ENCODE measurements at places on chromosomes 5 and 9.

DNA sequence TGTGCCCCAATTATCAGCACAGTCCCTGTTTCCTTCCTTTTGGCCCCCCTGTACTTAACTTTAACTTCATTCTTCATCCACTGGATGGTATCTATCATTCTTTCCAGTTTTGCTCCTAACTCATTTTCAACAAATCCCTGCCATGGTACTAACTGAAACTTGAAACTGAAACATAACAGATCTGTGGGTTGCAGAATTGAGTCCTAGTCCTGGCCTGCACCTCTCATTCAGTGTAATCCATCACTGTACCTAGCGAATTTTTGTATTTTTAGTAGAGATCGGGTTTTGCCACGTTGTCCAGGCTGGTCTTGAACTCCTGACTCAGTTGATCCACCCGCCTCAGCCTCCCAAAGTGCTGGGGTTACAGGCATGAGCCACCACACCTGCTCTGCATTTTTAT is 15.3 kb upstream of the PIK3R1 start:
- no peak for DNase-seq

DNA sequence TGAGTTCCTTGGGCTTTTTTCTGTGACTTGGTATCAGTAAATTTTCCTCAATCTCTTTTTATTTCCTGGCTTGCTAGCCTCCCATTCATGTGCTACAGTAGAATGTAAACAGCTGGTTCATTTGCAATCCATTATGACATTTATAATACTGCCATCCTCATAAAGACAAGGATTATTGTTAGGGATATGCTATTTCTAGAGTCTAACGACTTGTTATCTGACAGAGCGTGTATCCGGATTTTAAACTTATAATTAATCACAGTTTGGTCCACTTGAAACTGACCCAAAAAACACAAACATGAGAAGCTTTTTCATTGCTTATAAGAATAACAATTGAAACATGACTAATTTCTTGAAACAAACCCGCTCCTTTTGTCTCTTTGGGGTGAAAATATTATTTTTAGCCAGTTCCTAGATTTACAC is 585.8 kb downstream of the TLE4 start:
- no peak for DNase-seq

DNA sequence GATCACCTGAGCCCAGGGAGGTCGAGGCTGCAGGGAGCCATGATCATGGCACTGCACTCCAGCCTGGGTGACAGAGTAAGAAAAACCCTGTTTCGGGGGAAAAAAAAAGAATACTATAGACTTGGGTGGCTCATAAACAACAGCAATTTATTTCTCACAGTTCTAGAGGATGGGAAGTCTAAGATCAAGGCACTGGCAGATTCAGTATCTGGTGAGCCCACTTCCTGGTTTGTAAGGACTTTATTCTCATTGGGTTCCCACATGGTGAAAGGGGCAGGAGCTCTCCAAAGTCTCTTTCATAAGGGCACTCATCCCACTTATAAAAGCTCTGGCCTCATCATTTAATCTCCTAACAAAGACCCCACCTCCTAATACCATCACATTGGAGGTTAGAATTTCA is 8.7 kb downstream of the HINT1 start:
- DNase-seq = no peak

DNA sequence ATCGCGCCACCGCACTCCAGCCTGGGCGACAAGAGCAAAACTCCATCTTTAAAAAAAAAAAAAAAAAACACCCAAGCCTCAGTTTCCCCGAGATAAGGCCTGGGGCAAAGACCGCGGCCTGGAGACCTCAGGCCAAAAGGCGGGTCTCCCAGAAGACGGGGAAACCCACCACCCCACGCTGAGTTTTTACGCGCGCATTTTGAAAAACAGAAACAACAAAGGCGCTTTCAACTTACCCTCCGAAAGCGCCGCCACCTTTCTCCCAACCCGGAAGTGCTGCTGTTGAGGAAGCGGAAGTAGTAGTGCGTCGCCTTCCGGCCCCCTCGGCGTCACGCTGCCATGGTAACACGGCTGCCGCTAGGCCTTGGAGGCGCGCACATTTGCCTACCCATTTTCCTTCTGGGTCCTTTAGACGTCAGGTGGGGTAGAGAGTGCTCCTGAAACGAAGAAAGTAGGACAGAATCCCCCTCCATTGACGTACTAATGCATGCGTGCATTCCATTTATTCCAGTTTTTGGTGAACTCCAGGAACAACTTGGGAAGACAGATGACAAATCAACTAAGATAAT is at the start of gene TTF1:
Gene TTF1 (minus strand): TSS at position 287 of the 569 bp plus-strand sequence. CDS start 4,019 bp downstream, outside the sequence.
- peak; percentile 91 for DNase-seq

GRCh38 chr5:9663891-9664290 is 33.7 kb upstream of the TAS2R1 start:
- DNase-seq = no peak

DNA sequence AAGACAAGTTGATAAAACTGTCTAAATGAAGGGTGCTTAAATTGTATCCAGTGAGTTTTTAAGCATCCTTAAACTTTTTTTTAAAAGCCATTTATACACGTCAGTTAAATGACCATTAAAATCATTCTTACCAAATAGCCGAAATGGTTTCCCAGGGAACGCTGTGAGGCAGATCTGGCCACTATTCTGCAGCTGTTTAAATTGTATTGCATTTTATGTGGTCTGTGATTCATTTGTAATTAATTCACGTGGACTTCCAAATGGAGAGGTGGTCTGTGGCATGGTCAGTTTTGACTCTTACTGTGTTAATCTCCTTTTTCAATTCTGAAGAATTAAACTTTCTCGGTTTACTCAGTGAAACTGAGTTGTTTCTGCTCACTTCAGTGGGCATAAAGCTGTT is 113.7 kb upstream of the OTULINL start:
- no peak for DNase-seq

- DNase-seq = no peak
These were observed 291.2 kb upstream of the PTPRD start for GRCh38 chr9:10903969-10904368.

All from stimulated activated CD4-positive, alpha-beta T cell treated with anti-CD3 and anti-CD28 coated beads, Interleukin-4, amount 100 ng/mL, for 4 hours (primary cell).